WERI-Rb-1 (cell line): ENCODE measurements at places on chromosomes 13 and 19.

- no peak for DNase-seq
These were observed 1686.7 kb upstream of the MIR17HG start for GRCh38 chr13:89660752-89661151.

DNA sequence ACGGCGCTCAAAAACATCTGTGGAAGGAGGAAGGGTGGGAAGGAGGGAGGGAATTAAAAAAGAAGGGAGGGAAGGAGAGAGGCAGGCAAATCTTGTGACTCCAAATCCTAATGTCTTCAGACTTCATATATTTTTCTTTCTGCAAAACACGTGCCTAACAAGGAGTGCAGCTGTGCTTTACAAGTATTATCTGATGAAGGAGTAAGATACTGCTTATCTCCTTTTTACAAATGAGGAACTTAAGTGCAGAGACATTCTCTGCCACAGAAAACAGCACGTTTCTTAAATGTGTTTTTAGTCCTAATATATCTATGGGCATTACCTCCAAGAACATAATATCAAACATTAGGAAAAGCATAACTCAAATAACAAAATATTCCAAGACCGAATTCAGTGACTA, 6.5 kb downstream of the FLT3 start:
- DNase-seq, result no peak

- no peak for DNase-seq
These were observed 149.1 kb downstream of the KLF12 start for GRCh38 chr13:73984949-73985691.

- DNase-seq, result no peak
These were observed at the start of gene KCNN4 for GRCh38 chr19:43780706-43781525. TSS of gene KCNN4 (minus strand) at chr19:43780973. CDS start at chr19:43780861, 112 bp downstream.

DNA sequence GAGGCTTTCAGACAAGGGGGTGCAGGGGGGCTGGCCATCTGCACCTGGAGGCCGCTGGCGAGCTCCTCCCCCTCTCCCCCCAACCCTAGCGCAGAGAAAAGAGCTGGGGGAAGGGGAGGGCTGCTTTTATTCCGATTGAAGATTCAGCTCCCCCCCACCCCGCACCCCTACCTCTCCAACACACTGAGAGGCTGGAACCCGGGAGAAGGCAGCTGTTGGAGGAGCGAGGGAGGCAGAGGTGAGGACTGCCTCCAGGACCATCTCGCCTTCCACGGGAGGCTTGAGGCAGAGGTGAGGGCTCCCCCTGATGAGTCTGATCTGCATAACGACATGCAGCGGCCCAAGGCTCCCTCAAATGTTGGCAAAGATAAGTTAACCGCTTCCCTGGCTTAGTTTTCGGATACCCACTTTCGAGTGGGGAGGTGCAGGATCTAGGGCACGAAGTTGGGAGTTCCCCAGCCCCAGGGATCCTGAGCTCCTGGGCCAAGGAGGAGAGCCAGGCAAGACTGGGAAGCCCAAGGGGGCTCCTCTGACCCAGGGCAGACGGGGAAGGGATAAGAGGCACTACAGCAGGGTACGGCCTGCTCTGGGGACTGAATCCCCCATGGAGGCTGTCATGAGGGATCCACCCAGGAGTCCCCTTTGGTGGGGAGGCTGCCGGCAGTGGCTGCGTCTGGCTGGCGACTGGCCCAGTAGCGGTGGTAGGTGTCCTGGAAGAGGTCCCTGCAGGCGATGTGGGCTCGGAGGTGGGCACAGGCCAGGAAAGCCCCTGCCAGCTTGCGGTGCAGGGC, 1.2 kb upstream of the NUMBL start:
- DNase-seq, result peak; percentile 98

GRCh38 chr13:112227031-112227430, 149.1 kb upstream of the SPACA7 start:
- peak; percentile 2 for DNase-seq
